ENCODE measurements at places on chromosomes 3 and 15. TPM values are rescaled to one million over a fixed set of nuclear protein-coding genes. Genes with fewer than 3 reads are reported as not detected.

The TNFSF10 gene
- polyA plus RNA-seq = 8.3 TPM

The CCR4 gene
- 0.21 TPM for polyA plus RNA-seq

The CLN6 gene
- 20.7 TPM for polyA plus RNA-seq

The GOLGA6A gene
- polyA plus RNA-seq = 0.13 TPM

DNA sequence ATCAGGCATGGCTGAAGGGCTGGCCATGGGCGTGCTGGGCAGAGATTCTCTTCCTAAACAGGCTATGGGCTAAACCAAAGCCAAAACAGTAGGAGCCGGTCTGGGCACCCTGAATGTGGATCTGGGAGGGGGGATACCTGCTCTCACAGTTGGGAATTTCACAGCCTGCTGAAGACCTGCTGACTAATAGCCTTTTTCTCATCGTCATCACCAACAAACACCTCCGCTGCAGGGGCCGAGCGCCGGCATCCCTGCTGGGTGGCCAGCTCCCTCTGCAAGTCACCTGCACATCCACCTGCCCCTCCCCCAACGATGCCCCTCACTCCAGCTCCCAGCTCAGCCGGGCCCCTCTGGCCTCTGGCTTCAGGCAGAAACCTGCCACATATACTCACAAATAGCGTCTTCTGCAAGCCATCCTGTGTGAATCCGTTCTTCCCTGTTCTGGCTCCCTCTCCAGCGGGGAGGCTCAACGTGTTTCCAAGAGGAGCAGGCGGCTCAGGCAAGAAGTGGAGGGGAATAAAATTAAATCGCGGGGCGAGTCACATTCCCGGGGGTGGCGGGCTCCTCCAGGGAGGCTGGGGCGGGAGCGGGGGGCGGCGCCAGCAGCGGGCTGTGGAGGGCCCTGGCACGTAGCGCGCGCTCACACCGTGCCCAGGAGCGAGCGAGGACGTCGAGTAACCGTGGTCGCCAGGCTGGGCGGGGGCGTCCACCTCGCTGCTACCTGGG is 466 bp downstream of the IQSEC1 start:
- DNase-seq = peak; percentile 33

DNA sequence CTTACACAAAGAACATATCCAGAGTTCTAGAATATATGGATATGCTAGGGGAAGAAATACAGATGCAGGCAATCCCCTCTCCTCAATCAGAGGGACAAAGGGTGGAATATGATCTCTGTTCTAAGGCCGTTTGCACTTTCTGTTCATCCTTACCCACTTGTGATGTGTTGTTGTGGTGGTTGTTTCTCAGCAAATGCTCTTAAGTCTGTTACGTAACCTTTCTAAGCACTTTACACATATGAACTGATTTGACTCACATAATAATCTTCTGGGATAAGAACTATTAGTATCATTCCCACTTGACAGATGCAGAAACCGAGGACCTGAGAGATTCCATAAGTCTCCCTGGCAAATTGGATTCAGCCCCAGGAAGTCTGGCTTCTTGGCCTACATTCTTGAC is 40.5 kb downstream of the NGRN start:
- DNase-seq = no peak

- DNase-seq = no peak
Observed at GRCh38 chr3:161020256-161020655, 84.9 kb downstream of the B3GALNT1 start.

- DNase-seq = no peak
Observed at GRCh38 chr3:171704814-171705213, 105.5 kb downstream of the PLD1 start.

DNA sequence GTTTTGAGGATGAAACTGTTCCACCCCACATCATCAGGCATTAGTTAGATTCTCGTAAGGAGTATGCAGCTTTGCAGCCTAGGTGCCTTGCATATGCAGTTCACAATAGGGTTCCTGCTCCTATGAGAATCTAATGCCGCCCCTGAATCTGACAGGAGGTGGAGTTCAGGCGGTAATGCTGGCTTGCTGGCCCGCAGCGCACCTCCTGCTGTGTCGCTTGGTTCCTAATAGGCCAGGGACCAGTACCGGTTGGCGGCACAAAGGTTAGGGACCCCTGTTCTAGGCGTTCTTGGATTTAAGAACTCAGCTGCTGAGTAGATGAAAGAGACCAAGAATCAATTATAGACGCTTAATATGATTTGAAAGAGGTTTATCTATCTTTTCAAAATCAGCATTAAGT is 595.4 kb downstream of the CADM2 start:
- no peak for DNase-seq

DNA sequence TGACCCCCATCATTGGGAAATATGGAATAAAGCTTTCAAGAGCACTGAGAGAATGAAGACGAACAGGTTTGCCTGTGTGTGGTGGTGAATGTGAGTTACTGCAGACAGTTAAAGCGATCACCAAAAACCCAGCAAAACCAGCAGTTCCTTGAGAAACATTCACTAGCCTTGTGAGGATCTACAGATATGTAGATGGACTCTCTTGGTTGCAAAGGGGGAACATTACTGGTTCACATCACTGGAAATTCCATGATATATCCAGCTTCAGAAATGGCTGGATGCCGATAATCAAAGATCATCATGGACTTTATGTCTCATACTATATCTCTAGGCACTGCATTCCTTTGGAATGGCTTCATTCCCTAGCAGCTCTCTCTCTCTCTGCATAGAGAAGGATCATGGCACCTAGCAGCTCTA is 10.2 kb upstream of the HERC1 start:
- DNase-seq = no peak

DNA sequence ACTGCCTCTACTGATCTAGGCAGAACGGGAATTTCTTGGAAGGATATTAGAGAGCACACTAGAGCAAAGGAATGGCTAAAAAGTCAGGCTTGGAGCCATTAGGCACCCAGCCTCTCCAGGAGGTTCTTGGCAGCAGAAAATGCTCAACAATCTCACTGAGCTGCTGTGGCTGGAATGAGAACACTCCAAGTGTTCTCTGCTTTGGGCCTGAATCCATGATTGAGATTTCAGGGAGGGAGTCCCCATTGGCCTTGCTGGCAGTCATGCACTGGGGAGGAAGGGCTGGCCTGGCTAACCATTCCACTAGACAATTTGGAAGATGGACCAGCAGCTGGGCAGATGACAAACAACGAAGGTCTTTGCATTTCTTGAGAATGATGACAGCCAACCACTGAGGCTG is 362.6 kb downstream of the SHQ1 start:
- peak; percentile 74 for DNase-seq

- no peak for DNase-seq
Observed at GRCh38 chr15:37034835-37035748, 65.3 kb downstream of the MEIS2 start.

DNA sequence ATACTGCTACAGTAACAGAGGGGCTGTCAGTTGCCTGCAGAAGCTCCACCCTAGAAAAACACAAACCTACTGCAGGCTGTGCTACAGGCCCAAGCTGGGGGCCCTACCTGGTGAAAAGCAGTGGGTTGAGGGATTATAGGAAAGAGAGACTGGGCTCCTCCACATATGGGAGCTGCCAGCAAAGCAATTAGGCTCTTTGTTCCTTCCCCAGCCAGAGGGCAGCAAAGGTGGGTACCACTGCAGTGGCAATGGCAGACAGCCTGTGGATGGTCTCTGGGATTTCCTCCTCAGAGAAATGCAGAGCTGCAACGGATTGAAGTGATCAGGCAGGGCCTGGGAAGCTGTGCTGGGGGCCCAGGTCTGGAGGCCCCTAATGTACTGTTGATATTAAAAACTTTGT is 19.1 kb upstream of the DNAAF4 start:
- no peak for DNase-seq

DNA sequence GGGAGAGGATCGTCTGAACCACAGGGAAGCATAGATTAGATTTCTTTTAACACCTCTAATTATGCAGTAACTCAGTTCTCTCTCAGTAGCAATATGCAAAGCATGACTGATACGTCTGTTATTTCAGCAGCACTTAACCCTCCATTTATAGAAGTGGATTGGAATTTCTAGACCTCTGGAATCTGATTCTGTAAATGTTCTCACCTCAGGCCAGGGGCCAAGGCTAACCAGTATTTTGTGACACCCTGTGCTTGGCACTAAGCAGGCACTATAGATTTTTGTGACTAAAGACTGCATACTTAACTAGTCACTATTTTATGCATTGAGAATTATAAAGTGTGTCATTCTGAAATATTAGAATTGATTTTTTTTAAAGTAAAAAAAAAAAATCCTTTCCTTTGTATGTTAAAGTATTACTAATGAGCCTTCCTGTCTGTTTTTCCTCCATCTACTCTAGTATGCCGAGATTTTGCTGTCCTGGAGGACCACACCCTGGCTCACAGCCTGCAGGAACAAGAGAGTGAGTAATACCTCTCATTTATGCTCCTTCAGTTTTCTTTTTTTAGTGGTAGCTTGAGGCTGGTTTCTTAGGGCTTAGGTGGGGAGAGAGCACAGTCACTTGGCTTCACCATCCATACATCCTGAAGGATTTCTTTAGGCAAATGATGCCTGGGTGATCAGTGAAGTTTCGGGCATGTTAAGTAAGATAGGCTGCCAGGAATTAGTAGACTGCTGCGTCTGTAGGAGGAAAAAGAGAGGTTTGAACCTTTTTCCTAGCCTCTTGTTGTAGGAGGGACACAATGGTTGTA is 26.5 kb upstream of the UTS2B start:
- DNase-seq = peak; percentile 65

- no peak for DNase-seq
Observed at GRCh38 chr3:169342652-169343505, 320.6 kb downstream of the MECOM start.
